ENCODE measurements at places on chromosomes 16 and 17.

GRCh38 chr17:12627177-12627629, 38.5 kb upstream of the MYOCD start:
- peak; percentile 92 for DNase-seq

GRCh38 chr17:17305281-17305801, 2.2 kb downstream of the NT5M start:
- no peak for DNase-seq

DNA sequence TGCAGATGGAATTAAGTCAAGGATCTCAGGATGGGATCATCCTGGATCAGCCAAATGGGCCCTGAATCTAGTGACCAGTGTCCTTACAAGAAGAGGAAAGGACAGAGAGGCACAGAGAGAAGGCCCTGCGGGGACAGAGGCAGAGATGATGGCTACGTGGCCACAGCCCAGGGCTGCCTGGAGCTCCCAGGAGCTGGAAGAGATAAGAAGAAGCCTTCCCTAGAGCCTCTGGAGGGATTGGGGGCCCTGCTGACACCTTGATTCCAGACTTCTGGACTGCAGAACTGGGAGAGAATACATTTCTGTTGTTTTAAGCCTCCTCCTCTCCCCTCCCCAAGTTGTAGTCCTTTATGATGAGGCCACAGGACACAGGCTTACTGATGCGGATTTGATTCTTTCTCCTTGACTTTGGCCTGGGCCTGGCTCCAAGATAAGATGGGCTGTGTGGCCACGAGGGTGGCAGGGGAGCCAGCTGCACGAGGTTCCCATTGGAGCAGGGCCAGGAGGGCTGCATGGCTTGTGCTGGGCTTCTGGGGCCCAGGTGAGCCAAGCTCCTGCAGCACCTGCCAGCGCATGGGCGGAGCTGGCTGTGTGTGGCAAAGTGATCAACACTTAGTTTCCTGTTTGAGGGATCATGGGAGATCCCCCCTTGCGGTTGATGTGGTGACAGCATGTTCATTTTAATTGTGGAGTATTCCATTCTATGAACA, 146.1 kb downstream of the IRF8 start:
- DNase-seq, result no peak

- DNase-seq, result no peak
These were observed 97.5 kb downstream of the CHD9 start for GRCh38 chr16:53152329-53152728.

DNA sequence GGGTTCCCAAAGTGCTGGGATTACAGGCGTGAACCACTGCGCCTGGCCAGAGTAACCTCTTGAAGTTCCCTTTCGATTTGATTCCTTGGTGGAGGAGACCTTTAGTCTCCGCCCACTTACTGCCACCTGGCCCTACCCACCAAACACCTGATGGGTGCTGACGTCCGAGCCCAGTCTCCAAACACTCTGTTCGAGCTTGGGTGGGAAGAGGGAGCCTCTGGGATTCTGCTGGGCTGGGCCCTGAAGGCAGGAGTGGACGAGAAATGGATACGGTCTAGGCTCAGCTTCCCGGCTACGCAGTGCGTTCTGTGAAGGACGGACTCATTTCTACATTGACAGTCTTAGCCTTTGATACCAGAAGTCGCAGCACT, 870 bp upstream of the ITGA3 start:
- peak; percentile 39 for DNase-seq

- no peak for DNase-seq
These were observed 49.4 kb downstream of the MEAK7 start for GRCh38 chr16:84455031-84455430.

DNA sequence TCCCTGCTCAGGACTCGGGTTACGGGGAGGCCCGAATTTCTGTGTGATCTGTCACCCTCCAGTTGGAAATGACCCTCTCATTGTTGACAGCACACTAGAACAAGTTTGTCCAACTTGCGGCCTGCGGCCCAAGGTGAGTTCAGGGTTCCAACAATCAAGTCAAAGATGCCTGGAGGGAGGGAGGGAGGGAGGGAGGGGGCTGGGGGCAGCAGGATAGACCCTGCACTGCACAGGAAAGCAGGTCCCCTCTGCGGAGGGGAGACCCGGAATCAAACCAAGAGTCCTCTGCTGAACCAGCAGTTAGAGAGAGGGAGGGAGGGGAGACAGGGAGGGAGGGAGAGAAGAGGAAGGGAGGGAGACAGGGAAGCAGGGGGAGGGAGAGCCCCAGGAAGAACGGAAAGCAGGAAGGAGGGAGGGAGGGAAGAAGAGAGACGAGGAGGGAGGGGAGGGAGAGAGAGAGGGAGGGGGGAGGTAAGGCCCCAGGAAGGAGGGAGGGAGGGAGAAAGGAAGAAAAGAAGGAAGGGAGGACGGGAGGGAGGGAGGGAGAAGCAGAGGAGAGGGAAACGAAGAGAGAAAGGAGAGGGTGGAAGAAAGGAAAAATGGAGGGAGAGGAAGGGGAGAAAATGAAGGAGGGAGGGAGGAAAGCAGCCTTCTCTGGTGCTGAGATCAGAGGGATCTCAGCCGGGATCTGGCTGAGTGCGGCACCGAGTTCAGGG, 96.7 kb upstream of the CDH5 start:
- DNase-seq, result no peak

- no peak for DNase-seq
These were observed 561.9 kb upstream of the SOX9 start for GRCh38 chr17:71558901-71559300.

- no peak for DNase-seq
These were observed 42.5 kb downstream of the ARHGAP17 start for GRCh38 chr16:24972608-24973220.

GRCh38 chr17:74235040-74235581, 21.7 kb downstream of the TTYH2 start:
- no peak for DNase-seq

- no peak for DNase-seq
These were observed 293.1 kb upstream of the N4BP1 start for GRCh38 chr16:48903039-48903438.

DNA sequence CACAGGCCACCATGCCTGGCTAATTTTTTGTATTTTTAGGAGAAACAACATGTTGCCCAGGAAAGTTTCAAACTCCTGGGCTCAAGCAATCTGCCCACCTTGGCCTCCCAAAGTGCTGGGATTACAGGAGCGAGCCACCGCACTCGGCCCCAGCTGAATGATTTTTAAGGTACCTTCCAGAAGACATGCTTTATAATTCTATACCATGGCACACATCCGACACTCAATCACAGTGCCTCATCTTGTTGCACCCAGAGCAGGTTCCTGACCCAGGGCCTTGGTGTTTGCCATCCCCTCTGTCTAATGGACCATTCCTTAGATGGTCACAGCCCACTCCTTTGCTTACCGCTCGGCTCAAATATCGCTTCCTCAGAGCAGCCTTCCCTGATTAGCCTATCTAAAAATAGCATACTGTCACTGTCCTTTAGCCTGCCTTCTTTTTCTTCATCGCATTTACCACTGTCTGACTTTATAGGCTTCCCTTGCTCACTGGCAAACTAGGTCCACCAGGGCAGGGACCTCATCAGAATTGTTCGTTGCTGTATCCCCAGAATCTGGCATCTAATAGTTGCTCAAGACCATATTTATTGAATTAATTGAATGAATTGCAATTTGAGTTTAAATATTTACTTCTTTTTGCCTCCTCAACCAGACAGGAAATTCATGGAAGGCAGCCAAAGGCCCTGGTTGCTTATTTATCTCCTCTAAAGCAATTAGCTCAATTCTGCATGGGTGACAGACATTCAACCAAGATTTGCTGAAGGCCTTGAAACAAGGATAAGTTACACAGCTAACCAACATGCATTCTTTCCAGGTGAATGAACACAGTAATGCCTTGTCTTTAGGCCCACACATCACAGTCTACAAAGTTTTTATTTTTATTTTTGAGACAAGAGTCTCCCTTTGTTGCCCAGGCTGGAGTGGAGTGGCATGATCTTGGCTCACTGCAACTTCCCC, 6.3 kb upstream of the TENT4B start:
- no peak for DNase-seq

DNA sequence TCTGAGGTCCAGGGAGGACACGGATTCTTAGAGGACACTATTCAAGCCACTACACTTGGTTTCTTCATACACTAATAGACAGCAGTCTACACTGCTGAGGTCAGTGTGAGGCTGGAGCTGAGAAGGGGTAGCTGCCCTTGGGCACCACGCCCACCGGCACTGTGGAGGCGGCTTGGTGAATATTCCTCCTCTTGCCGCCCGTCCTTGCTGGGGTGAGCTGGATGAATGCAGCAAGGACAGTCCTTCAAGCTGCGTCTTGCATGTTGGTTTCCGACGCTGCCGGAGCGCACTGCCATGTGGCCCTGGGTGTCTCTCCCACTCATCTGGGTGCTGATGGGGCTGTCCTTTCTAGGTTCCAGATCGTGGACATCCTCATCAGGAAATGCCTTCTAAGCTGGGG, 2.6 kb downstream of the ZNF205 start:
- no peak for DNase-seq

DNA sequence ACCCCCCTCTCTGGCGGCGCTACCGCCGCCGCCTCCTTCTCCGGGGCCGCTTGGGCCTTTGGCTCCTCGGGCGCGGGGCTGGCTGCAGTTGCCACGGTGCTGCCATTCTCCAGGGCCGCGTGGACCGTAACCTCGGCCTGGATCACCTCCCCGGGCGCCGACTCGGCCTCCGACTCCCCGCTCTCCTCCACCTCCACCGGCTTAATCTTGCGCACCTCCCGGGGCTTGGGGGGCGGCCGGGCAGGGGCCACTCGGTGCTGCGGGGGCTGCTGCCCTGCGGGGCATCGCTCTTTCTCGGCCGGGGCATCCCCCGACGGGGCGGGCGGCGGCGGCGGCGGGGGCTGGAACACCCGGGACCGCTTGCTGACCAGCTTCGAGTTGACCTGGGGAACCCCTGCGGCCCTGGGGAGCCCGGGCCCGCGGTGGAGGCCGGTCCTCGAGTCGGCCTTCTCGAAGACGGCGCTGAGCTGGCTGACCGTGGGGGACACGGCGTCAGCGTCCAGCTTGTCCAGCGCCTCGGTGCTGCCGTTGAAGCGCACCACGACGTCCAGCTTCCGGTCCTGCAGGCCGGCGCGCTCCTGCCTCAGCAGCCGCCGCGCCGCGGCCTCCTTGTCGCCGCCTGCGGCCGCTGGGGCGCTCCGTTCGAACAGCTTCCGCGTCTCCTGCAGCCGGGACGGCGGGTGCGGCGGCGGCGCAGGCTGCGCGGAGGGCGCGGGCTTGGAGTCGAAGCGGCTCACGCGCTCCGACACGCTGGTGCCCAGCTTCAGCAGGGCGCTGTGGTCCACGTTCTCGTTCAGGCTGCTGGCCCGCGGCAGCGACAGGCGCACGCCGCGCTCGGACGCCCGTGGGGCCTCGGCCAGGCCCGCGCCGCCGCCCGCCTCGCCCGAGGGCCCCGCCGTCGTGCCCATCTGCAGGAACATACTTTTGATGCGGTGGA, 792 bp downstream of the PPP1R9B start:
- DNase-seq, result peak; percentile 65

DNA sequence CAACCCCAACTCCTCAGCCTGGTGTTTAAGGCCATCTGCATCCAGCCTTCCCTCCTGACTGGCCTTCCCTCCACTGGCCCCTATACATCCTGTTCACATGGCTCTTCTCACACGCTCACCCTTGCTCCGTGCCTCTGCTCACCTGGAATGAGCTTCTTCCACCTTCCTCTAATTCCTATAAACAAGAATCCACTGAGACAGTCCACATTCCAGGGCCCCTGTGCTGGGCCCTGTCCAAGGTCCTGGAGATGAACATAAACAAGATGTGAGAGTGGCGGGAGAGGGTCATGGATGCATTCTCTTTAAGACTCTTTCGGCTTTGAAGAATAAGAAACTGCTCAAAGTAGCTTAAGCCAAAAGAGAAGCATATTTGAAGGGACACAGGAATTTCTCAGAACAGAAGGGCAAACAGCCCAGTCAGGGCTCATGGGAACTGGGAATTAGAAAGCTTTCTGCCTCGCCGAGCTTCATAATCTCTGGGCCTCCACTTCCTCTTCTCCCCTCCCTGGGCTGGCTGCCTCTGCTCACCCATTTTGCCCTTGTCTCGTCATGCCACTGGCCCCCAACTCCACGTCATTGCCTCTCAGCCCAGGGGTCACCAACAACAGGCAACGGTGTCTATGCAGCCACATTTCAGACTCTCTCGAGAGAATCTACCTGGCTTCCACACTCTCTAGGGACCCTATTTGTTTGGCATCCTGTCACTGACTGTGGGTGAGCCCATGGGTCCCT, 13.5 kb downstream of the SPPL2C start:
- peak; percentile 33 for DNase-seq

Measured in EL (cell line).